Progenitor cell of endocrine pancreas (in vitro differentiated cells): ENCODE measurements at places on chromosomes 7 and 10. TPM values are rescaled to one million over a fixed set of nuclear protein-coding genes. Genes with fewer than 3 reads are reported as not detected.

DNA sequence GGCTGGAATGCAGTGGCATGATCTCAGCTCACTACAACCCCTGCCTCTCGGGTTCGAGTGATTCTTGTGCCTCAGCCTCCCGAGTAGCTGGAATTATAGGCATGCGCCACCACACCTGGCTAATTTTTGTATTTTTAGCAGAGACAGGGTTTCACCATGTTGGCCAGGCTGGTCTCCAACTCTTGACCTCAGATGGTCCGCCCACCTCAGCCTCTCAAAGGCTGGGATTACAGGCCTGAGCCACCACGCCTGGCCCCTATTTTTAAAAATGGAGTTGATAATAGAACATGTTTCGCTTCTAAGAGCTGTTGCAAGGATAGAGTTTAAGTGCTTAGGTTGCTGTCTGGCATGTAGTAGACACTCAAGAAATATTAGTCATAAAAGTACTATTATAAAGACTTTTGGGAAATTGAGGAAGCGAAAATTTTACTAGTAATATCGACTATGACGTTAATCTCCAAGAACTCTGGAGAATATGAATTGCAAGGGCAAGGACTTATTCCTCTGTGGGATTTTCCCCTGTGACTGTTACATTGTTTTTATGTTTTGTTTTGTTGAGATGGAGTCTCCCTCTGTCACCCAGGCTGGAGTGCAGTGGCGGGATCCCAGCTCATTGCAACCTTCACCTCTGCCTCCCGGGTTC, 7.9 kb downstream of the GTF2I start:
- DNase-seq: no peak
- no peak overlapping the region for H3K4me3 ChIP-seq
- peaks cover 27% of the 10 kb centered on the region for H3K4me1 ChIP-seq
- no peak overlapping the region for H3K27ac ChIP-seq
- H3K27me3 ChIP-seq: no peaks in the 10 kb centered on the region
- H3K36me3 ChIP-seq: peaks cover 15% of the 10 kb centered on the region

Gene SPOCK2
- 47.7 and 49.1 TPM in 2 replicates for total RNA-seq

DNA sequence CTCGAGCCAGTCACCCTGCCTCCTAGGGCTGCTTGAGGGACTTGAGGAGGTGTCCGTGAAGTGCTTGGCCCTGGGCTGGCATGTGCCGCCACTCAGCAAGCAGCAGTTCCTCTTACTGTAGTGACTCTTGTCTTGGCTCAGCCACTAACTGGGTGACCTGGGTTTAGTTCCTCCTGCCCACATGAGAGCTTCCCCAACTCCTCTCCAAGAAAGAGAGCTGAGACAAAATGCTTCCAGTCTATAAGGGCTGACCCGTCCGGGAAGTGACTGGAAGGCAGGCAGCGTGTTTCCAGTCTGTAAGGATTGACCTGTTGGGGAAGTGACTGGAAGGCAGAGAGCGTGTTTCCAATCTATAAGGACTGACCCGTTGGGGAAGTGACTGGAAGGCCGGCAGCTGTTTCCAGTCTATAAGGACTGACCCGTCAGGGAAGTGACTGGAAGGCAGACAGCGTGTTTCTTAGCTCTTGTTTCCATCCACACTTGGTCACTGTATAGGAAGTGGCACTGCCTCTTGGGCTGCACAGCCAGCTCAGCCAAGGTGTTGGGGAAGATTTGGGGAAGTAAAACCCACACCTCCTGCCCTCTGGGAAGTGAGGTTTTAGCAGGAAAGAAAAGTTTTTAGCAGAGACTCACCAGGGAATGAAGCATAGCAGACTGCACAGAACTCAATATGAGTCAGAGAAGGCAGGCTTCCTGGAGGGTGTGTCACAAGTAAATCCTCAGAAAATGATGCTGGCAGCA, 53.3 kb upstream of the PPIF start:
- no peaks in the 10 kb centered on the region for H3K27me3 ChIP-seq
- peak overlapping the region; percentile 43 for H3K27ac ChIP-seq
- H3K36me3 ChIP-seq: peaks cover 22% of the 10 kb centered on the region
- no peak for DNase-seq
- no peaks in the 10 kb centered on the region for H3K4me1 ChIP-seq
- no peak overlapping the region for H3K4me3 ChIP-seq

GRCh38 chr7:44396496-44396895, 71.1 kb upstream of the CAMK2B start:
- peak overlapping the region; percentile 34 for H3K27ac ChIP-seq
- no peaks in the 10 kb centered on the region for H3K27me3 ChIP-seq
- peaks cover 11% of the 10 kb centered on the region for H3K36me3 ChIP-seq

DNA sequence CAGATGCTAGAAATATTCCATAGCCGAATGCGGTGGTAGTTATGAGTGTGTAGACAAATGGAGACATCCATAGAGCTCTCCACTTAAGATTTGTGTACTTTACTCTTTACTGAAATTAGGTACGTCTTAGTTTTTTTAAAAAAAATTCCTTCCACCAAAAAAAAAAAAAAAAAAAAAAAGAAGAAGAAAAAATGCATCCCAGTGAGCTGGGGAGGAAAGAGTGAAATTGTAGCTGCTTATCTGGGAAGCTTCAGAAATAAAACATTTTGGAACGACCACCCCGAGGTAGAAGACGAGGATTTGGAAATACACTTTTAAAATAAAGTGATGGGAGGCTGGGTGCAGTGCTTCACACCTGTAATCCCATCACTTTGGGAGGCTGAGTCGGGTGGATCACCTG, 53.8 kb downstream of the RGS10 start:
- H3K27me3 ChIP-seq: peaks cover 3% of the 10 kb centered on the region
- no peak overlapping the region for H3K27ac ChIP-seq
- peaks cover 4% of the 10 kb centered on the region for H3K4me1 ChIP-seq
- no peak for DNase-seq
- no peak overlapping the region for H3K4me3 ChIP-seq

Gene PHYH
- total RNA-seq: 19.0 and 19.9 TPM in 2 replicates

- peaks cover 98% of the 10 kb centered on the region for H3K27me3 ChIP-seq
- DNase-seq: peak; percentile 14
- peak overlapping the region; percentile 7 for H3K27ac ChIP-seq
- no peaks in the 10 kb centered on the region for H3K36me3 ChIP-seq
- H3K4me3 ChIP-seq: peak overlapping the region; percentile 72
Measured at GRCh38 chr7:97021747-97022490, 2.7 kb downstream of the DLX5 start.

Gene CALD1
- 95.4 and 106 TPM in 2 replicates for total RNA-seq

- H3K27ac ChIP-seq: peak overlapping the region; percentile 23
- no peaks in the 10 kb centered on the region for H3K36me3 ChIP-seq
- no peak for DNase-seq
- H3K27me3 ChIP-seq: peaks cover 15% of the 10 kb centered on the region
- H3K4me3 ChIP-seq: no peak overlapping the region
- peaks cover 9% of the 10 kb centered on the region for H3K4me1 ChIP-seq
Measured at GRCh38 chr7:157306846-157307838, 29.7 kb upstream of the DNAJB6 start.

DNA sequence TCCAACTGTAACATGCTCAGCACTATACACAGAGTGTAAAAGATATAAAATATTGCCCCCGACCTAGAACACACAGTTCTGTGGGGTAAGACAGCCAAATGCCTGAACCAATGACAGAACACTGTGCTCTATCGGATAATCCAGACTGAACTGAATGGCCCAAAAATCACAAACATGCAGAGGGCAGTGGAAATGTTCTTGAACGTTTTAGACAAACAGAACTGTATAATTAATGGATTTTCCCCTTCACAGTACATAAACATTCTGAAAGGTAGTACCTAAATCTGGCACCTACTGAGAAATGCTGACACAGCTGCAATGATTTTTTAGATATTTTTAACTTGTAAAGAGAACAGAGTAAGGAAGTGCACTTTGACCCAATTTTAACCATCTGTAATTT, 33.4 kb downstream of the PARD3 start:
- H3K36me3 ChIP-seq: peaks cover 2% of the 10 kb centered on the region
- H3K4me3 ChIP-seq: no peak overlapping the region
- H3K27me3 ChIP-seq: no peaks in the 10 kb centered on the region
- no peak for DNase-seq
- H3K4me1 ChIP-seq: peaks cover 38% of the 10 kb centered on the region

DNA sequence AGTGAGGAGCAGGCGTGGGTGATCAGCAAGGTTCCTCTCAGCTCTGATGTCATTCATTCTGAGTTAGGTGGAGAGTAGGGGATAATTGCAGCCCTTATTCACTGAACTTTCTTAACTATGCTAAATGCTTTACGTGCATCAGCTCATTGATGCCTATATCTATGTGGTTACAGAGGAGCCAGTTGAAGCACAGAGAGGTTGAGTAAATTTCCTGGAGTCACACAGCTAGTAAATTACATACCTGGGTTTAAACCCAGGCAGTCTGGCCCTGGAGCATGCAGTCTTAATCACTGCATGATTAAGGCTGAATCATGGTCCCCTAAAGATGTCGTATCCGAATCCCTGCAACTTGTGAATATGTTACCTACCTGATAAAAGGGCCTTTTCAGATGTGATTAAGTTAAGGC, 99.6 kb downstream of the GRK5 start:
- no peak for DNase-seq
- no peak overlapping the region for H3K27ac ChIP-seq
- H3K36me3 ChIP-seq: no peaks in the 10 kb centered on the region

Gene SUN3
- not detected in 2 replicates for total RNA-seq

Gene CFAP46
- 12.5 and 15.4 TPM in 2 replicates for total RNA-seq

Gene VPS37D
- total RNA-seq: 15.0 and 15.6 TPM in 2 replicates

Gene STOX1
- 7.8 and 8.0 TPM in 2 replicates for total RNA-seq

Gene LMTK2
- 31.0 and 32.3 TPM in 2 replicates for total RNA-seq

DNA sequence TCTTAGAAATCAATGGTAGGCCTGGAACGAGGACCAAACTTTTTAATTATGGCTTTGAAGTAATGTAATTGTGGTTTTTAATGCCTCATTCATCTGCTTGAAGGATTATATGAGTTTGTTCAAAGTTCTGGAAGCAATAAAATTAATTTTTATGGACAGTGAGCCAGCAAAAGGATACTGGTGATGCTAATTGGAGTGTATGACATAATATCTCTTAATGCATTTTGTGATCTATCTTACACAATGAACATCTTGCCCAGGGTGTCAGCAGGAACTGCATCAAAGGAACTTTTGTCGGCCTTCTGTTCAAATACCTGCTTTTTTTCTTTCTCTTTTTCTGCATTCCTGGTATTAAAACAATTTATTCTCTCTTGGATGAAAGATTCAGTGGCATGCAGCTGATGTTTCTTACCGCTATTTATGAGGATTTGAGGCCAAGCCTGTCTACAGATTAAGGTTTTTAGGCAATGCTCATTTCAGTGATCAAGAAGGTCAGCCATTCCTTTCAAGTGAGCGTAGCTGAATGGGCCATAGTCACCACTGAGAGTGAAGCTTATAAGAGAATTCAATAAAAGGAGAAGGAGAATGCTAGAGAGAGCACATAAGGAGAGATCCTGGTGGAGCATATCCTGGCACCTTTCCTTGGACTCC, 974.8 kb downstream of the SORCS3 start:
- peaks cover 11% of the 10 kb centered on the region for H3K4me1 ChIP-seq
- no peak overlapping the region for H3K27ac ChIP-seq
- no peak for DNase-seq
- no peak overlapping the region for H3K4me3 ChIP-seq

- H3K4me1 ChIP-seq: no peaks in the 10 kb centered on the region
- H3K4me3 ChIP-seq: no peak overlapping the region
- peaks cover 40% of the 10 kb centered on the region for H3K36me3 ChIP-seq
- no peaks in the 10 kb centered on the region for H3K27me3 ChIP-seq
Measured at GRCh38 chr7:47304727-47305719, 276.9 kb downstream of the TNS3 start.

DNA sequence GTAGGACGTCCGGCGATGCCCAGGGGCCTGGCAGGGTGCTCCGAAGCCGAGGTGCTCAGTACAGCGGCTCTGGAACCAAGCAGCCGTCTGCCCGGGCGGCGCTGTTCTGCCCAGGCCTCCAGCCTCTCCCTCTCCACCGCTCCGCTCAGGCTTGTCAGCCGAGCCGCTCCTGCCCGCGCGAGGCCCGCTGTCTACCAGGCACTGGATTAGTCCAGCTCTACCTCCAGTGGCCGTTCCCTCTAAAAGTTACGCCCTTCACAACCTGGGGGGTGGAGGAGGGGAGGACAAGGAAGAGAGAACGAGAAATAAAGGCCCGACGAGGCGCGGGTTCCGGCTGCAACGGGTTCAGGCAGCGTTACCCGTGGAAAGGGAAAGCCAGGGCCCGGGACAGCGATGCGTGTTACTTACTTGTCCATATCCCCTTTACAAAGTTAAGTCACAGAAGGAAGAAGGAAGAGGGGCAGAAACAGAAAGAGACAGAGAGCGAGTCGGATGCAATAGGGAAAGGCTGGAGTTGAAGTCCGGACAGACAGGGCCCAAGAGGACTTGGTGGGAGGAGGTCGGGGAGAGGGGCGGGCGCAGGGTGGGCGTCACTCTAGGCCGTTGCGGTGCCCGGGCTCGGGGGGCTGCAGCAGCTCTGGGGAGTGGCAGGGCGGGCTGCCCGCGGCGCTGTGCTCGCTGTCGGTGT, 2.8 kb downstream of the SP8 start:
- peak overlapping the region; percentile 65 for H3K4me3 ChIP-seq
- H3K4me1 ChIP-seq: peaks cover 17% of the 10 kb centered on the region
